ENCODE measurements at places on chromosomes 5 and 9.

GRCh38 chr5:93385655-93386054, 195.4 kb downstream of the NR2F1-AS1 start:
- DNase-seq = no peak

DNA sequence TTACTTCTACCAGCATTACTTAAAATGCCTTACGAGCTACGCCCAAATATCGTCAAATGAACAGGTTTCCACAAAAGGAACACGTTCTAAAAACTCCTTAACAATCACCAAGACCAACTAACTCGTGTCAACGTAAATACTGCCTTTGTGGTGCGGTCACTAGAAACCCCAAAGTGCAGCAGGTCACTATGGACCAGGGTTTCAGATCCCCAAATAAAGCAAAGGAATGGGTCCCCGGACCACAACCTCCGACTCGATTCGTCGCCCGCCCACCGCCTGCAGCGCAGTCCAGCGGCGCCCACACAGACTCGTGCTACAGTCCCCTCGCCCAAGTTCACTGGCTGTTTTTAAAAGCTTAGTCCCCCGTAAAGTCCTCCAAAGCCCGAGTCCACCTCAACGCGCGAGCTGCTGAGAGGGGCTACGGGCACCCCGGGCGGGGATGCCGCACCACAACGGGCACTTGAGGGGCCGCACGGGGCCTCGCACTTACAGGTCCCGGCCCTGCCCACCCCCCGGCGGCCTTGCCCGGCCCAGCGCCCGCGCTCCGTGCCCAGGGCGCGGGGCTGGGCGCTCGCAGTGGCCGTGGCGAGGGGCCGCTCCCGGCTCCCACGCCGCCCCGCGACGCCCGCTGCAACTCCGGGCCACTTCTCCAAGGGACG, 1.1 kb downstream of the NFIB start:
- DNase-seq = no peak

DNA sequence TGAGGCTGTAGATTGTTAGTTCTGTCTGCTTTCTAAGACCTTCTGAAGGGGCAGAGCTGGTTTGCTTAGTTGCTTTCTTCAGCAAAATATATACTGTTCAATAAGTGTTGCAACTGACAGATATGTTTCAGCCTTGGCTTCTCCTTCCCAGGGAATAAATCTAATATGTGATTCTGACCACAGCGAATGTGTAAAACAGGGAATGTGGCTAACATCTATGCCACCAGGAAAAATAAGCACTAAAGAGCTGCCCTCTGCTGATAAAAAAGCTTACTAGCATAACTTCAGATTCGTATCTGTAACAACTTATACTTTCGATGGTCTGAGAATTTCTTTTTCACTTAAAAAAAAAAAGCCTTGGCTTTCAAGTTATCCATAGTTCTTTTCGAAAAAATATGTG, 13.0 kb upstream of the OSMR start:
- DNase-seq = no peak

DNA sequence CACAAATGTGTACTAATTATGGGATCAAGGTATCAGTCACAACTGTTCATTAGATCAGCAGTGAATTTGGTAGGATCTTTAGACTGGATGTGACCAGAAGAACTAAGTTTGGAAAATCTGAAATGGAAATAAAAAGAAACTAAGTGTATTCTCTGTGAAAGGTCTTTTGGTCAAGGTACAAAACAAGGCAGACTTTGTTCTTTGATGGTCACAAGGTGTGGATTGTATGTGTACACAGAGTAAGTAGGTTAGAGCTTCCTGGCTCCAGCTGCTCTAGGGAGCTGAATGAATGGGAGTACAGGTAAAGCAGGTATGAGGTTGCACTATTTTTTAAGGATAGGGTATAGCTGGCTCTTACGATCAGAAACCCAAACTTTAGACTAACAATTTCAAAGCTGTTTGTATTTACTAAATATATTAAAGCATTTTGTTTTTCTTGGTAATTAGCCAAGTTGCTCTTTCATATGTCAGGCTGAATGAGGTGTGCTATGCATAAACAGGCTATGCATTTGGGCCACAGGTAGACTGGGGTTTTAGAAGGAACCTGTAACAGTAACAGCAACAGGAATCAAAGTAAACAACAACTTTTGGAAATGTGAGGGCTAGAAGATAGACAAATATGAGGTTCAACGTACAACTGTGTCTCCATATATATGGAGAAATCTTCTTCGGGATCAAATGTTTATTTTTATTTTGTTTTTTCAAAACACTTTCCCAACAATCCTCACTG, 32.5 kb downstream of the FAM169A start:
- DNase-seq = no peak

- no peak for DNase-seq
Observed at GRCh38 chr5:154215571-154216325, 25.2 kb downstream of the GALNT10 start.

DNA sequence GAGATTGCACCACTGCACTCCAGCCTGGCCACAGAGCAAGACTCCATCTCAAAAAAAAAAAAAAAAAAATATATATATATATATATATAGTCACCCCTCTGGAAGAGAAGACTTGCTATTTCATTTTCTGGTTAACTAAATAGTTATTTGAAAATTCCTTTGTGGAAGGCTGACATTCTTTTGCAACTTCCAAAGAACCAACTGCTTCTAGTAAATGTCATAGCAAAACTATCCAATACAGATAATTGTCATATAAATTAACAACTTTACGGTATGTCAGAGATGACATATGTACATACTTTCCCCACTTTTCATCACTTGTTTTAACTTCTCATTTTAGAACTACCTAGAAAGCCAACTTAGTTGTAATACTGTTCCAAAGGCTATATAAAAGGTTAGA, 50.9 kb downstream of the PRUNE2 start:
- DNase-seq = no peak

- no peak for DNase-seq
Observed at GRCh38 chr5:93755716-93756115, 14.3 kb upstream of the POU5F2 start.

DNA sequence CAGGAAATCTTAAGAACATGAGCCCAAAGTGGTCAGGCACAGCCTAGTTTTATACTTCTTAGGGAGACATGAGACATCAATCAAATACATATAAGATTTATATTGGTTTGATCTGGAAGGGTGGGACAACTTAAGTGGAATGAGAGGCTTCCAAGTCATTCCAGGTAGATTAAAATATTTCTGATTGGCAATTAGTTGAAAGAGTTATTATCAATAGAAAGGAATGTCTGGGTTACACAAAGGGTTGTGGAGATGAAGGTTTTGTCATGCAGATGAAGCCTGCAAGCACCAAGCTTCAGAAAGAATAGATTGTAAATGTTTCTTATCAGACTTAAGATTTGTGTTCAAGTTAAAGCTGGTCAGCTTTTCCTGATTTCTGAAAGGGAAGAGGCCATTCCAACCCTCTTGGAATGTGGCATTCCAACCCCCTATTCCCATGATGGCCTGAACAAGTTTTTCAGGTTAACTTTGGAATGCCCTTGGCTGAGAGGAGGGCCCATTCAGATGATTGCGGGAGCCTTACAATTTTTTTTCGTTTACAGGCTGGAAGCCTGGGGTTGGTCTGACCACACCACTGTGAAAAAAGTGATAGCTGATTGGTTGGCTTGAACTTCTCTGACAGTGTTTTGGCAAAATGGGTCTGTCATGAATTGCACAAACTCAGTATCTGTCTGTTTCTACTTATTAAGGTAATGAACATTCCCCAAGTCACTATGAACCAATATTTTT, 245.6 kb upstream of the RAI14 start:
- DNase-seq = no peak

GRCh38 chr5:89072842-89073672, 190.1 kb upstream of the MEF2C start:
- no peak for DNase-seq

GRCh38 chr5:34959323-34959722, 30.0 kb downstream of the DNAJC21 start:
- DNase-seq = peak; percentile 21

- no peak for DNase-seq
Observed at GRCh38 chr9:621201-621855, 220.2 kb upstream of the DMRT1 start.

GRCh38 chr5:61320860-61321259, 11.2 kb upstream of the ZSWIM6 start:
- DNase-seq = no peak

- DNase-seq = no peak
Observed at GRCh38 chr9:72598639-72599038, 77.2 kb downstream of the TMC1 start.

- DNase-seq = no peak
Observed at GRCh38 chr5:156414391-156414790, 87.4 kb downstream of the SGCD start.

GRCh38 chr5:78899922-78900362, 85.2 kb downstream of the ARSB start:
- DNase-seq = peak; percentile 51

GRCh38 chr9:22103685-22104575, 94.8 kb upstream of the CDKN2B start:
- DNase-seq = no peak

DNA sequence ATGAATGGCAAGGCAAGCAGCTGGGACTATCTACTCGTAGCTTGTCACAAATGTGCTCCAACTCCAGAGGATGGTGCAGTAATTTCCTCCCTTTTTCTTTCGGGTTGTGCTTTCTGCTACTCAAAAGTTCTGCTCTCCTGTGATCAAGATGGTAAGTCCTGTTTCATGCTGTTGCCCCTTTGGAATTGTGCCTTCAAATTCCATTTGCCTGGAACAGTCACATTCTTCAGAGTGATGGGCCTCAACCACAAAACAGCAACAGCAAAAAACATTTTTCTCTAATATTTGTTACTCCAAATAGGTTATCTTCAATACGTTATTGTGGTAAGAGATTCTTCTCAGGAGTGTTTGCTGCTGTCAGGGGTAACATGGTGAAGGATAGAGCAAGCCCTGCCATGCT, 209.3 kb downstream of the PALM2AKAP2 start:
- DNase-seq = no peak

GRCh38 chr9:131162886-131163285, 37.5 kb downstream of the NUP214 start:
- DNase-seq = no peak

GRCh38 chr9:93458712-93459111, 5.3 kb upstream of the FAM120AOS start:
- no peak for DNase-seq

DNA sequence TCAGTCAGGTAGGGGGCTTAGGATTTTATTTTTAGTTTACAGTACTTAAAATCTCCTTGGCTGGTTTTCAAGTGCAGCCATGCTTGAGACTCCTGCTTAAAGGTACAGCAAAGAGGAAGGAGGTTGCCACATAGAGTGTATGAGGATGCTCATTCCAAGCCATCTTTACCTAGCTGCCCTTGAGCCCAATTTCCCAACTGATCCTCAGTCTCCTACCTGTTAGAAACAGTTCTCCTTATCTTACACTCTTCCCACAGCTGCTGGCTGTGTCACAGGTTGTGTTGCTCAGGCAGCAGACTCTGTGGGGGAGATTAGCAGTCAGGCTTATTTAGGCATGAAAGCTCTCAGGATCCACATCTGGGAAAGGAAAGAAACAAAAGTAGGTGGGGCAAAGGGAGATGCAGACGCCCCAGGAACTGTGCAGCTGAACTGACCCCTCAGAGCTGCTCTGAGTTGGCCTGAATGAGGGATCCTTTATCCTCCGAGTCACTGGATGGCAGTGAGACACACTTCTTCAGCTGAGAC, 95.1 kb downstream of the NMUR2 start:
- no peak for DNase-seq

DNA sequence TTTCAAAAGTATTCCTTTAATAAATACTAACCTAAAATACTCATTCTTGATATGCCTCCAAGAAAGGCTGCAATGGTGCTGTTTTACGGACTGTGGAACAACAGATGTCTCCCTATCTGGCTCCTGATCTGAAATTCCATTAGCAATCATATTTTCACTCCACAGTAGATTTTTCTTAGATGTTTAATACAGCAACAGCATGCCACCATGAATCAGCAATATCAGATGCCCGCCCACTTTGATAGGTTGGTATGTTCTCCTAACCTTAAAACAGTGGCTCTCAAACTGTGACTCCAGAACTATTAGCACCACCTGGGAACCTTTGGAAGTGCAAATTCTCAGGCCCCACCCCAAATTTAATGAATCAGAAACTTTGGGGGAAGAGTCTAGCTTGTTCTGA, 110.2 kb downstream of the MLLT3 start:
- no peak for DNase-seq

DNA sequence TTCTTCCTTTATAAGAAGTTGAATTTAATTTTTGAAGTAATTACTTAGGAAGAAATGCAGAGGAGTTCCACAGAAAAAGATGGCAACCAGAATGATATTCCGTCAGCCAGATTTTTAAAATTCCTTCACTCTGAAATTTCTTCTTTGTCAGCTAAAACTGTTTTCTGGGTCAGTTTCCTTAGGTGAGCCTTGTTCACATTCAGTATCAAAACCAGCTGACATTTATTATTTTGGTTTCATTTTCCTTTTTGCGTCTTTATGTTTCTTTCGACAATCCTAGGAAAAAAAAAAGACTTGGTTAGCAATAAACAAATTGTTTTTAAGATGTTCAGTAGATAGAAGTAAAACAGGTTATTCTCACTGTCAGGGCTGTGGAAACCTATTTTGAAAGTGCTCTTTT, 4.1 kb upstream of the IARS1 start:
- DNase-seq = no peak

- DNase-seq = no peak
Observed at GRCh38 chr5:81212211-81212751, 20.8 kb upstream of the CKMT2 start.

DNA sequence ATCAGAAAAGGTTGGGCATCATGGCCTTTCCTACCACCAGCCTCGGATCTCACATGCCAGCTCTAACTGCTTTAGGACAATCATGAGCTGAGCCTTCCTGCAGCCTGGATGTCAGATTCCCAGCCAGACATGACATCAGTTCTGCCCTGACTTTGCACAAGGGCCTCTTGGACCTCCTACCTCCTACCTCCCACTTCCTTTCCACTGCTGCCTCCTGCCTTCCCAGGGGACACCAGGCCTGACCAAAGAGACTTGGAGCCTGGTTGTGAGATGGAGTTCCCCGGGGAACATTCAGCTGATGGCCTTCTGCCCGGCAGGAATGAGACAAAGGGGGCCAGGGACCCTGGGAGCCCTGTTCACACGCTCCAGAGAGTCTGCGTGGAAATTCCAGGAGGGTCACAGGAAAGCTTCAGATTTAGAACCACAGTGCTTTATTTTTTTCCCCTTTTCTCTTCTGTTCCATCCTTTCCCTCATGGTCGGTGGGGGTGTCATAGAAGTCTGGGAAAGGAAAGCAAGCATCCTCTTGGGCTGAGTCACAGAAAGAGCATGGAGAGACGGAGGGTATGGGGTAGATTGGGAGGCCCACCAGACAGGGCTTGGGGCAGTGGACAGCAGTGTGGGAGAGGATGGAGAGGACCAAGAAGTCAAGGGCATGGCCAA, 35.4 kb upstream of the IL17B start:
- DNase-seq = no peak
